AG08396 (cell line): ENCODE measurements at places on chromosomes 11 and 22.

DNA sequence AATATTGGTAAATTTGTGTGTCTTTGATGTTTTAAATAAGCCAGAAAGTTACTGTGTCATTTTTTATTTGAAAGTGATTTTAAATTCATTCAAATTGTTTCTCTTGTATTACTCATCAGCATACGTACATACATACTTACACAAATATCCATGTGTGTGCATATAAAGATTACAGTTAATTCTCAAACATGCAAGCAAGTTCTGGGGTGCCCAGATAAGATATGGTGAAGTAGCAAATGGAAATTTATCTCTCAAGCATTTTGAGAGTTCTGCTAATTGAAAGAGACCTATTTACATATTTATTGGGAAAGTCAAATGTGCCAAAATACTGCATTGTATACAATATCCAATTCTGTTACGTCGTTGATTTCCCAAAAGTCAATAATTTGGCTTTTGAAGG, 1024.0 kb upstream of the CNTN5 start:
- no peak for DNase-seq

DNA sequence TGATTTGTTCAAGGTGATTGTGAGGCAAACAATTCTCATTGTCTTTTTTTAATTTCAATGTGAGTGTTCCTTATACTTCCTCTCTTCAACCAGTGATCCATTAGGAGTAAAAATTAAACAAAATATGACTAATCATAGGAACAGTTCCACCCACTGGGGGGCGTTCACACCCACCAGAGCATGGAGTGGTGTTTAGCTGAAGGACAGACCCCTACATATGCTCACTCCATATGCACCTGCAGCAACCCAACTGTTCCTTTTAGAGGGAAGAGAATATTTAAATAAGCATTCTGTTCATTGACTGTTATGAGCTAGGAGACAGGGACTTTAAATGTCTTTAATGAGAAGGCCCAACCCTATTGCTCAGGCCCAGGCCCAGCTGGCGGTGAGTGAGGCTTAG, 78.7 kb upstream of the DRD2 start:
- no peak for DNase-seq

- DNase-seq = peak; percentile 52
Observed at GRCh38 chr22:39954584-39955055, 5.6 kb upstream of the TMA7B start.

DNA sequence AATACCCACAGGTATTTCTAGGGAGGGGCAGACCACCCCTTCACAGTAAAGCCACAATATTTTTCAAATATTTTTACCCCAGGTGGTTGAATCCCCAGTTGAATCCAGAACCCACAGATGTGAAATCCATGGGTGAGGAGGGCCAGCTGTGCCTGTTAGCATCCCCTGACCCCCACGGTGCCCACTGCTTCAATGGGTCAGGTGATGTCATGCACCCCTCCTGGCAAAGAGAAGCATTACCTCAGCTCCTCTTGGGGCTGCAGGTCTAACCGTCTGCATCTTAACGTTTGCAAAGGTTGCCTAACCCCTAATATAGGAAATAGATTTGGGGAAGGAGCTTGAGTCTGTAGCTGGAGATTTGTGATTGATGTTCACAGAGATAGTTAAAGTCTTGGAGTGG, 24.7 kb upstream of the IL17RA start:
- DNase-seq = no peak

DNA sequence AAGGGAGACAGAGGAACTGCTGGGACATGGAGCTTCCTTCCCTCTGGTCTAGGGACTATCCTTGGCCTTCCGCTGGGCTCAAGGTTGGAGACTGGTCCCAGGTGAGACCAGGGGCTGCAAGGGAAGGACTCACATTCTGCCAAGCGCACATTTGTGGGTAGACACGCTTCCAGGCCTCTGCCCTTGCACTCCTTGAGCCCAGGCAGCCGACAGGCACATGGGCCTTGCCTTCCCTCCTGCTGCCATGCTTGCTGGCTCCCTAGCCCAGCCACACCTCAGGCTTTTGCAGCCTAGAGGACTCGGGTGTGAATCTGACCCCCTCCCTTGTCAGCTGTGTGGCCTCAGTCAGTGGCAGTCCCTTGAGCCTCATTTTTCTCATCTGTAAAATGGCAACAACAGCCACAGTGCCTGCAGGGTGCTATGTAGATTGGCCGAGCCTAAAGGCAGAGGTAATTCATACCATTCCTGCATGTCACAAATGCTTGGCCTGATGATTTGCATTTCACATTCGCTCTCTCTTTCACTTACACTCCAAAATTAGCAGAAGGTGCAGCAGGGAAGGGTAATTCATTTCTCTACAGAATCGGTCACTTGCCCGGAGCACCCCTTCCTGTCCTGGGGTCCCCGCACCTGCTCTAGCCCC, 57.6 kb upstream of the NECTIN1 start:
- DNase-seq = no peak

GRCh38 chr11:109994907-109995306, 98.3 kb upstream of the ZC3H12C start:
- DNase-seq = no peak

DNA sequence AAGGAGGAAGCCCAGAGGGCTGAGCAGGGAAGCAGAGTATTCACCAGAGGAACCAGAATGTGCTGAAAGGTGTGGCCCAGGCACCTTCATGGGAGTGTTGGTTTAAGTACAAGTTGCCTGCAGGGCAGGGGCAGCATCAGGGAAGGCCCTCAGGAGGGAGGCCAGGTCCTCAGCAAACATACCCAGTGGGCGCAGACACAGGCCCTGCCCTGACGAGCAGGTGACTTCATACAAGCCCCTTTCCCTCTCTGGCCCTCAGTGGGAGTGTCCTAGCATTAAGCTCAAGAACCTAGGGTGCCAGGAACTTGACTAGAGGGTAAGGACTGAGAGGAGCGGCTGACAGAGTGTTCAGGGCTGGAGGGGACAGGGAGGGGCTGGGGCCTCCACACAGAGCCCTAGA, 7.5 kb upstream of the CASTOR1 start:
- no peak for DNase-seq

GRCh38 chr22:25281675-25282345, 62.4 kb downstream of the CRYBB2 start:
- no peak for DNase-seq

GRCh38 chr22:21579474-21579851, 11.9 kb downstream of the UBE2L3 start:
- DNase-seq = no peak

DNA sequence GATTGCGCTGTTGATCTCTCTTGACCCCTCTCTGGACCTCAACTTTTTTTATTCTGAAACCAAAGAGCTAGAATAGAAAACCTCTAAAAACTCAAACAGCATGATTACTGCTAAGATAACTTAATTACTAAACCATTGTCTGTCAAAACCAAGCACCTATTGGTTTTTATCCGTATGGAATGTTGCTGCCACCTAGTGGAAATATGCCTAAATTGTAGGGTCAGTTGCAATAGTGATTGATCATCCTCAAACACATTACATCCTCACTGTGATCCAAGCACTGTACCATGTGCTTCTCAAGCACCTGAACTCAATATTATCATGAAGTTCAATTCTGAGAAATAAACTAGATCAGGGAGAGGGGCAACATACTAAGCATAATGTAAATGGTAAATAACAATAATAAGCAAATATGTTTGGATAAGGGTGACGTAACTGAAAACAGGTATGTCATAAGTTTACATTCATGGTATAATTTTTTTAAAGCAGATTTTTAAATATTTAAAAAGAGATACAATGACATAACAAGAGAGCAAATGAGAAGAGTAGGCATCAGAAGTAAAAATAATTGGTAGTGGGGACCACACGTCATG, 3.8 kb upstream of the OR5A2 start:
- DNase-seq = peak; percentile 45

GRCh38 chr11:103651341-103651998, 385.0 kb upstream of the DDI1 start:
- no peak for DNase-seq

- peak; percentile 50 for DNase-seq
Observed at GRCh38 chr11:47724041-47724729, 9.0 kb upstream of the AGBL2 start.

DNA sequence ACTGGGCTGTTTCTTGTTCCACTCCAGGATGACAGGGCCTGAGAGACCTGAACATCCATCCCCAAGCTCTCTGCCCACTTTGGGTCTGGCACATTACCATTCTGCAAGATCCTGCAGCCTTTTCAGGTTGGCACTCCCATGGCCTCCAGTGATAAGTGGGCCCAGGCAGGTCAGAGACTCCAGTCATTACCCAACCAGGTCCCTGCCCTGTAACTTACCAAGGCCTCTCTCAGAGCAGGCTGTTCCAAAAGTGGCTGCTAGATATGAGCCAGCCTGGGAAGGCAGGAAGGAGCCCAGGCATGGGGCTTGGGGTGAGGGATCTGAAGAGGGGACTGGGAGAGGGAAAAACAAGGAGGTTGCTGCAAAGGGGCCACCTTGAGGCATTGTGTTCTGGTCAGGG, 35.9 kb downstream of the KCNQ1OT1 start:
- DNase-seq = no peak

DNA sequence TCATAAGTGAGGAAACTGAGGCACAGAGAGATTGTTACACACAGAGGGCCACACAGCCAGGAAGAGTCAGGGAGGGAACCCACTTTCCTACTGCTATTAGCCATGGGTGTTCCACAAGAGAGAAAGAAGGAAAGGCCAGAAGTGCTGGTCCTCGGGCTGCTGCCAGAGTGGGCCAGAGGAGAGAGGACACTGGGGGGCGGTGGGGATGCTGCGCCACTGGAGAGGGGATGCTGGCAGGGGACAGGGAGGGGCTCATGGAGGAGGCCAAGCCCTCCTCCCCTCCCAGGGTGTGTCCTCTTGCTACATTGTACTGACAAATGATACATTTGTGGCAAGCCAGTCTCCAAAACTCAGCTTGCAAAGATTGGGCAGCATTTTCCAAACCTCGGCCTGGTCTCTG, 9.9 kb downstream of the IL10RA start:
- no peak for DNase-seq

GRCh38 chr22:23913661-23914353, 19.6 kb downstream of the MIF start:
- DNase-seq = peak; percentile 97

DNA sequence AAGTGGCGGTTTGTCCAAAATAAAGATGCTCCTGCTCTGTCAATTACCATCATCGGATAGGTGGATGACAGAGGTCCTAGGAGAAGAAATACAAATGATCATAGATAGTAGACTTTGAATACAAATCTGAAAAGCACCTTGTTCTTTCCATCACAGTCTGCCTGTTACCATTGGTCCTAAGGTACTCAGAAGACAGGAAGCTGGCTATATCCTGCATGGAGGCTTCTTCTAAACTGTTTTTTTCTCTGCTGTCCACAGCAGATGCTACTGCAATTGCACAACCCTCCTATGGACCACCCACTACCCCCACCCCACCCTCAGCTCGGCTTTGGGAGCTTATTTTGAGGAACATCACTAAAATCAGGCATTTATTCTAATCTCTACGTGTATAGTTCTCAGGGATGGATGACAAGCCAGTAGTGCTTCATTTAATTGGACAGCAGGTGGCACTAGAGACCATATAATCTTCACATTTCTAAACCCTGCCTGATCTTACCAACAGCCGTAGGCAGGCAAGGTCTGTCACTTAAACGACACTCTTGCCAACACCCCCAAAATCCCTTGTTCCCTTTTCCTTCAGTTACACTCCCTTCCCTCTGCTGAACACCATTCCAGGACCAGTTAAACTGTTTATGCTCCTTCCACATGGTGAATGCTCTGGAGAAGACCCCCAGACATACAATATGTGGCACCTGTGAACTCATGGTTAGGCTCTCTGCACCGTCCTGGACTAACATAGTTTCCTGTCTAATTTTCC, 6.6 kb upstream of the PTS start:
- peak; percentile 66 for DNase-seq

DNA sequence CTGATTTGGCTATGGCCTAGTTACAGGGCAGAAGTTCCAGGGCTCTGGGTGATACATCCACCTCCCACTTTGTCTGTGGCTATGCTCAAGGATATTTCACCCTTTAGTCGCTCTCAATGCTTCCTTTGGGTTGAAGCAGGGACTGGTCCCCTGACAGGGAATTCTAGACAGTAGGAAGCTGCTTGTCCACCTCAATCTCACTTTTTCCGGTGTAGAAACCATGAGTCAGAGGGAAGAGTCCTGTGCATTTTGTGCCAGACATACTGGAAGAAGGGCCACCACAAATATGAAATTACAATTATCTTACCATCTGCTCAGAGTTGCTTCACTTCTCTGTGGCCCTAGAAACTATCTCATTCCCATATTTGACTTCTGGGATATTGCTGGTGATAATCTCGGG, 413.7 kb upstream of the FAT3 start:
- DNase-seq = no peak

GRCh38 chr22:44828193-44828592, 75.8 kb downstream of the ARHGAP8 start:
- DNase-seq = peak; percentile 43

GRCh38 chr11:9104580-9104979, 13.2 kb upstream of the SCUBE2 start:
- no peak for DNase-seq

DNA sequence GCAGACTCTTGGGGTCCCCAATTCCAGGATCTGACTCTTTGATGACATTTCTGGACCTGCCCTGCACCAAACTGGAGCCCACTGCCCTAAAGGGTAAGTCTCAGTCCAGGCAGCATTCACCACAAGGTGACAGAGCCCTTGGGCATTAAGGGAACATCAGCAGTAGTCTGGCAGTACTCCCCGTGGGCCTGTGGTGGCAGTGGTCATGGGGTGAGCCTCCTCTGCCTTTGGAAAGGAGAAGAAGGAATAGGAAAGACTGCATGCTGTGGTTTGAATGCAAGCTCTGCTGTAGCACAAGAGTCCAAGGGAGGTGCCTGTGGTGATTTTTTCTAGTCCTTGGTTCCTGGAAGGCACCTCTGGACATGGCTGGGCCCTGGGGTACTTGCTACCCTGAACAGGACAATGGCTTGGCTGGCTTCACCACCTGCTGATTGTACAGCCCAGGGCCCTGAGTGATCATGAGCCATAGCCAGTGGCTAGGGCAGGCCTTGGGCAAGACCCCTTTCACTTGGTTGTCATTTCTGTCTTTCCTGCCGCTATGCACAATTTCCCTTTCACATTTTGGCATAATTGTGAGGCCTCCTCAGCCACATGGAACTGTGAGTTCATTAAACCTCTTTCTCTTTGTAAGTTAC, 160.7 kb upstream of the GRIA4 start:
- DNase-seq = no peak

DNA sequence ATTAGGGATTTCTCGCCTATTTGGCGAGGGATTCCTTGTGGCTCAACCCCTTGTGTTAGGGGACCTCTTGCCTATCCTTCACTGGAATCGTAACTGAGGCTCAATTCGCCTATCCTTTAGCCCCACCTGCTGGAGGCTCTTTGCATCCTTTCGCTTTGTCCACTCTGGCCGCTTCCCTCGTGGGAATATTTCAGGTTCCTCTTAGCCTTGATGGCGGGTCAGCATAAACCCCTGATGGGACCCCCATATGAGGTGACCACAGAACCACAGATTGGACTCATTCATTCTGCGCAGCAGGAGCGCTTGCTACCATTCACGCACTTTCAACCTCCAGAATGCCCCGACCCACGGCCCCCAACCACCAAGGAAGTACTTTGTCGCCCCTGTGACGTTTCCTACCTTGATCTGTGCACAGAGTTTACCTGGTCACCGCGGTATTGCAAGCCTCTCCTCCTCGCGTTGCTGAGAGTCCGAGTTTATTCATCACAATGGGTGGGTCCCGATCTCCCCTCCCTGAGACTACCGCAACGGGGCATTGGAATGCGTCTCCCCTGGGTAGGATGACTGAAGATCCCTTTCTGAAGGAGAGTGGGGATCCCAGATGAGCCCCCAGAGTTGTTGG, at the start of gene OR52N2:
Gene OR52N2 (plus strand): TSS at position 425 of the 622 bp plus-strand sequence. CDS start 11,412 bp downstream, outside the sequence.
- peak; percentile 51 for DNase-seq
